Activated B cell treated with CpG ODN at 0.5 μM for 24 hours (primary cell): ENCODE measurements at places on chromosomes 1 and 21.

DNA sequence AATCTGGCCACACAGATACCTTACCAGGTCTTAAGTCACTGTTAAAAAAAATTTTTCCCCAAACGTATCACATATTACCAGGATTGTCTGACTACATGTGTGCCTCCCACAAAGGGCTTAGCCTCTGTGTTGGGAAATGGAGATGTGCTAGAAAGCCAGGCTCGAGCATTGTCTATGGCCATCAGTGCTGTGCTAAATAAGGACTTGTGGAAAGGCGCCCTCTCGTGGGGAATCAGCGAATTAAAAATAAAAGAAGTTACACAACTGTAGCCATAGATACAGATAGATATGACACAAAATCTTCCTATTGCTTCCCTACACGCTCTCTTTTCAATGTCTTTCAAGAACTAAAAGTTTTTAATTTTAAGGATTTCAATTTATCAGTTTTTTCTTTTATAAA lies 47.5 kb upstream of the CRNN start:
- peaks cover 28% of the 10 kb centered on the region for H3K4me1 ChIP-seq
- no peaks in the 10 kb centered on the region for H3K36me3 ChIP-seq
- no peak for DNase-seq
- H3K27ac ChIP-seq: no peak overlapping the region

DNA sequence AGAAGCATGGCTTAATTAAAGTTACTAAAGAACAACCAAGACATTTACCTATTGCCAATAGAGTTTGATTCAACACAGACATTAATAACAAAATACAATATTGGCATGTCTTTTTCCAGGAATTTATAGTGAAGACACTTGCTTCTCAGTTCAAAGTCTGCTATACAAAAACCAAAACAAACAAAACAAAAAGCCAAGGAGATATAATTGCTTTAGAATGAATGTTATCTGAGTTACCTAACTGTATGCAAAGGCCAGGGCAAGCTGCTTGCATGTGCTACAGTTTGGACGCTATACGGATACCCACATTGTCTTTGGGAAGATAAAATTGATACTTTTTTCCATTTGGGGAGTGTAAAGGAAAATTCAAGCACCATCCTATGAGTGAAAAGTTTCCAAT lies 13.6 kb downstream of the FMO5 start:
- H3K27me3 ChIP-seq: no peaks in the 10 kb centered on the region
- DNase-seq: no peak
- no peak overlapping the region for H3K27ac ChIP-seq
- H3K4me1 ChIP-seq: peaks cover 26% of the 10 kb centered on the region
- no peak overlapping the region for H3K4me3 ChIP-seq

GRCh38 chr21:27580276-27580675 lies 613.4 kb upstream of the ADAMTS5 start:
- no peak for DNase-seq
- H3K36me3 ChIP-seq: no peaks in the 10 kb centered on the region
- no peak overlapping the region for H3K4me3 ChIP-seq
- no peaks in the 10 kb centered on the region for H3K27me3 ChIP-seq
- no peaks in the 10 kb centered on the region for H3K4me1 ChIP-seq

- H3K36me3 ChIP-seq: no peaks in the 10 kb centered on the region
- H3K4me1 ChIP-seq: no peaks in the 10 kb centered on the region
- H3K4me3 ChIP-seq: no peak overlapping the region
- H3K27ac ChIP-seq: no peak overlapping the region
- H3K27me3 ChIP-seq: no peaks in the 10 kb centered on the region
- no peak for DNase-seq
These were observed 120.7 kb downstream of the CRB1 start for GRCh38 chr1:197388801-197389200.

GRCh38 chr1:56229186-56229585 lies 350.2 kb downstream of the PLPP3 start:
- no peaks in the 10 kb centered on the region for H3K4me1 ChIP-seq
- no peak overlapping the region for H3K4me3 ChIP-seq
- H3K27ac ChIP-seq: no peak overlapping the region
- no peak for DNase-seq

GRCh38 chr1:177310326-177310725 lies 139.6 kb downstream of the BRINP2 start:
- H3K27me3 ChIP-seq: peaks cover 7% of the 10 kb centered on the region
- no peak overlapping the region for H3K27ac ChIP-seq
- H3K4me3 ChIP-seq: no peak overlapping the region
- no peaks in the 10 kb centered on the region for H3K4me1 ChIP-seq

GRCh38 chr1:192565946-192566345 lies 9.6 kb upstream of the RGS1 start:
- H3K27me3 ChIP-seq: no peaks in the 10 kb centered on the region
- H3K4me3 ChIP-seq: no peak overlapping the region
- no peak overlapping the region for H3K27ac ChIP-seq

GRCh38 chr1:175427625-175428024 lies 235.0 kb upstream of the KIAA0040 start:
- H3K27ac ChIP-seq: no peak overlapping the region
- no peak overlapping the region for H3K4me3 ChIP-seq
- DNase-seq: no peak
- H3K4me1 ChIP-seq: no peaks in the 10 kb centered on the region
- H3K27me3 ChIP-seq: peaks cover 2% of the 10 kb centered on the region
- H3K36me3 ChIP-seq: no peaks in the 10 kb centered on the region

DNA sequence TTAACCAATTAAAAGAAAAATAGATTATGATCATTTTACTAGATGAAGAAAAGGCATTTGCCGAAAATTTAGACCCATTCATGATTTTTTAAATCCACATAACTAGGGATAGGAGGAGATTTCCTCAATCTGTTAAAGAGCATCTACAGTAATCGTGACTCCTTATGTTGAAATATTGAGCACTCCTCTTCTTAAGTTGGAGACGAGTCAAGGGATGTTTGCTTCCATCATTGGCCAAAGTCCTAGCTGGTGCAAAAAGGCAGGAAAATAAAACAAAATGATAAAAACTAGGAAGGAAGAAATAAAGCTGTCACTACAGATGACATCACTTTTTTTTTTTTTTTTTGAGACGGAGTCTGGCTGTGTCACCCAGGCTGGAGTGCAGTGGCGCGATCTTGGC lies 245.6 kb upstream of the KAZN start:
- H3K27ac ChIP-seq: no peak overlapping the region
- DNase-seq: no peak
- no peaks in the 10 kb centered on the region for H3K36me3 ChIP-seq
- H3K4me1 ChIP-seq: no peaks in the 10 kb centered on the region

DNA sequence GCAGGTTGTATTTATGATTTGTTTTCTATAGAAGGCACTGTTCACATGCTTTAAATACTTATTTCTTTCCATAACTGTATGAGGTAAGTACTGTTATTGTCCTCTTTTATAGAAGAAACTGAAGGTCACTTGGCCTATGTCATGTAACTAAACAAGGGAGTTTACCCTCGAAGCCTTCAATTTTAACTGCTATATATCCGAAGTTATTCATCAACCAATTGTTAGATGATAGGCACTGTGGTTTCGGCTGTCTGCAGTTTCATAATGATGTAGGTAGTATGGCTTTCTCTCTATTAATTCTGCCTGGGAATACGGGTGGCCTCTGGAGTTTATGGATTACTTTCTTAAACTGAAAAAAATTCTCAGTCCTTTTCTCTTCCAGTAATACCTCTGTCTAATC lies 413.3 kb upstream of the ADGRL2 start:
- no peaks in the 10 kb centered on the region for H3K27me3 ChIP-seq
- H3K4me3 ChIP-seq: no peak overlapping the region
- no peak overlapping the region for H3K27ac ChIP-seq

- DNase-seq: no peak
- peaks cover 45% of the 10 kb centered on the region for H3K36me3 ChIP-seq
- no peak overlapping the region for H3K27ac ChIP-seq
- H3K4me3 ChIP-seq: no peak overlapping the region
- H3K4me1 ChIP-seq: peaks cover 2% of the 10 kb centered on the region
These were observed 13.6 kb downstream of the LRRC42 start for GRCh38 chr1:53959664-53960250.

DNA sequence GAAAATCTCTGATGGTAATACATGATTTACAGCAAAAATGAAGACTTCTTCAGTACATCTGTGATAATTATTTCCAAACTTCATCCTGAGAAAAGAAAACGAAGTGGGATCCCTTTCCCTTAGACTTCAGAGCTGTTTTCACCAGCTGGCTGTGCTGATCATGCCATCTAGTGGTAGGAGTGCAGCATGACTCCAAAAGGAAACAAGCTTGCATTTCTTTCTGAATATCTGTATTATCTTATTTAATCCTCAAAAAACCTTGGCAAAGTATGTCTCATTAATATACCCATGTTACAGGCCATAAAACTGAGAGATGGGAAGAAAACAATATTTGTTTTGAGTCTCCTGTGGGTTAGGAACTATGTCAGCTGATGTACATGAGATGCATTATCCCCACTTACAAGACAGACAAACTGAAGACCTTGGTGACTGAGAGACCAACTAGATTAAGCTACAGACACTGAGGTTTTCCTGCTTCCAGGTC lies 9.8 kb upstream of the GJA8 start:
- DNase-seq: no peak
- H3K4me1 ChIP-seq: no peaks in the 10 kb centered on the region
- no peak overlapping the region for H3K27ac ChIP-seq
- no peaks in the 10 kb centered on the region for H3K36me3 ChIP-seq
- no peak overlapping the region for H3K4me3 ChIP-seq

DNA sequence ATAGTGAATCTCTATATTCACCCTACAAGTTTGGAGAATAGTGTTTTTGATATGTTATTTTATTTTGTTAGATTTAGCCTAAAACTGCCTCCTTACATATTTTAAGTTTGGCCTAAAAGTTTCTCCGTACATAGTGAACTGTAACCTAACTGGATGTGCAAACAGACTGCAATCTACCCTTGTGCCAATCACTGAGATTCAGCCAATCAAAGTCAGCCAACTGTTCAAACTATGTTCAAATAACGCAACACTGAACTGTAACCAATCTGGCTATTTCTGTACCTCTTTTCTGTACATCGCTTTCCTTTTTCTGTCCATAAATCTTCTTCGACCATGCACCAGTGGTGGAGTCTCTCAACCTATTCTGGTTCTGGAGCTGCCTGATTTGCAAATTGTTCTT lies 11.8 kb upstream of the DMRTB1 start:
- H3K36me3 ChIP-seq: no peaks in the 10 kb centered on the region
- peaks cover 14% of the 10 kb centered on the region for H3K27me3 ChIP-seq
- no peak overlapping the region for H3K27ac ChIP-seq
- H3K4me3 ChIP-seq: no peak overlapping the region

DNA sequence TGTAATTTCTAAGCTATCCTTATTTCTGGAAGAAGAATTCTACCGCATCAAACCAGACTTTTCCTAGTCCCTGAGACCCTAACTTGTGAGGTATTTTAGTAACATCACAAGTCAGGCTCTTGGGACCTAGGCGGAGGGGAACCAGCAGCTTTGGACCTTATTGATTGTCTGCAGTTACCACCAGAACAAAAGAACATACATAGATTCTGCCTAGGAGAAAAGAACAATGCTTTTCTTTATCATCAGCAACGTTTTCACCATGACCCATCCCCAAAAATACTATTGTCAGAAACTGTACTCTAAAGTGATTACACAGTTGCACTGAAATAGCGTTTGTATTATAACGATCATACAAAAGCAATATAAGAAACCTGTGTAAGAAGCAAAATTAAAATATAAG lies 860.4 kb downstream of the USP25 start:
- no peaks in the 10 kb centered on the region for H3K36me3 ChIP-seq
- no peaks in the 10 kb centered on the region for H3K27me3 ChIP-seq
- DNase-seq: no peak
- no peak overlapping the region for H3K27ac ChIP-seq
- no peaks in the 10 kb centered on the region for H3K4me1 ChIP-seq

DNA sequence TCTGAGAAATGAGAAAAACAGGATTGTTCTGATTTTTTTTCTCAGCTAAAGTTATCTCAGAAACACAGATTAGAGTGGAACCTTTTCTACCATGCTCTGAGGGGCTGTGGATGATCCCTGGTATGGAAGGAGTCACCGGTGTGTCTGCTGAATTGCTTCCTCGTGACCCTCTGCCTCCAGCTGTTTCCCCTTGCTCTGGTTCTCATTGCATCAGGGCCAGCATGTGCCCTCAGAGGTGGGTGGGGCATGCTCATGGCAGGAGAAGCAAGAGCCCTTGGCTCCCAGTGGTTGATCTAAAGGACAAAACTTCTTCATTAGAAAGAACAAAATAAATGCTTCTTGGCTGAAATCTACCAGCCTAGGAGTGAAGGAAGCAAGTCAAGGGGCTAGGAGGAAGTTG lies 183.2 kb upstream of the HMCN1 start:
- no peaks in the 10 kb centered on the region for H3K4me1 ChIP-seq
- H3K36me3 ChIP-seq: no peaks in the 10 kb centered on the region
- no peak for DNase-seq
- no peak overlapping the region for H3K4me3 ChIP-seq

DNA sequence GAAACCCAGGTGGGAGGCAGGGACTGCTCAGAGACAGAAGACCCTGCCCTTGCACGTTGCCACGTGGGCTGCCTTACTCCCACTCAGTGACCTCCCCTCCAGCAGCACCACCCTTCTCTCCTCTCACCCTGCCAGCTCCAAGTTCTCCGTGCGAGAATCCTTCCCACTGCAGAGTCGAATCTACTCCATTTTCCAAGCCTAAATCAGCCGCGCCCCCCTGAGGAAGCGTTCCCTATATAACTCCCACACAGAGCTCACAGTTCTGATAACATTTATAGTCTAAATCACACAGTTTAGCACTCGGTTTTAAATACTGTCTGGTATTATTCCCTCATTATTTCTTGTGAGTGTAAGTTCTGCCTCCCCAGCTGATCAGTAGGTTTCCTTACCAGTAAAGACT lies 7.7 kb downstream of the LRRN2 start:
- no peaks in the 10 kb centered on the region for H3K4me1 ChIP-seq
- no peak overlapping the region for H3K27ac ChIP-seq
- H3K36me3 ChIP-seq: no peaks in the 10 kb centered on the region
- DNase-seq: no peak
- no peak overlapping the region for H3K4me3 ChIP-seq
- peaks cover 22% of the 10 kb centered on the region for H3K27me3 ChIP-seq

DNA sequence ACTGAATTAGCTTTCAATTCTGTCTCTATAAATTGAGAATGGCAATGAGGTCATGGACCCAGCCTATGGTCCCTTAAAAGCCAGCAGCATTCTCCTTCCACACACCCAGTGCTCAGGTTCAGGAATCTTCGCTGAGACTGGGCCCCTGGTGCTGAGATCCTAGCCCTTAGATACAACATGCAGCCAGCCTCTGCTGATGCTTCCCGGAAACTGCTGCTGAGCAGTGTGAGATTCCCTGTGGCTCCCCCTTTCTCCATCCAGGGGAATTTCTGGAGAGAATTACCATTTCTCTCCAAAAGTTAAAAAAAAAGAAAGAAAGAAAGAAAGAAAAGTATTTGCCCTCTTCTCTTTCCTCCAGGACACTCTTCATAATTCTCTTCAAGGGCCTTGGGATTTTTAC lies 31.7 kb upstream of the RALGPS2 start:
- H3K4me3 ChIP-seq: no peak overlapping the region
- no peak for DNase-seq
- H3K27me3 ChIP-seq: no peaks in the 10 kb centered on the region
- no peaks in the 10 kb centered on the region for H3K36me3 ChIP-seq
- H3K27ac ChIP-seq: no peak overlapping the region
- peaks cover 19% of the 10 kb centered on the region for H3K4me1 ChIP-seq
